Stimulated activated naive CD4-positive, alpha-beta T cell treated with Interleukin-2 at 50 U/mL for 16 hours (primary cell): ENCODE measurements at places on chromosomes 5 and 9.

- DNase-seq: no peak
These were observed 181.4 kb upstream of the MAP3K1 start for GRCh38 chr5:56633950-56634349.

- DNase-seq: no peak
These were observed 173.2 kb downstream of the GABRG2 start for GRCh38 chr5:162240734-162241133.

- no peak for DNase-seq
These were observed 47.4 kb downstream of the NDUFS4 start for GRCh38 chr5:53607886-53608285.

DNA sequence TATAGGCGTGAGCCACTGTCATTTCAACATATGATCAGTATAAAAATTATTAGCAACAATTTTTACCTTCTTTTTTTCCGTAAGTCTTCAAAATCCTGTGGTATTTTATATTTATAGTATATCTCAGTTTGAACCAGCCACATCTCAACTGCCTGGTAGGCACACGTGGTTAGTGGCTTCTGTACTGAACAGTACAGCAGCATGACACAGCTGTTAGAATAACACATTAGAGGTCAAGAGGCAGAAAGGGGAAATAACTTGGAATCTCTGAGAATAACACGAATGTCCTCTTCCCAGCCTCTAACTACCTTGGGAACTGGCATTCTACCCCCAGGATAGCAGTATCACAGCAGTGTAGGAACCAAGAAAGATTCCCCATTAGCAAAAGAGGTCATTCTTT is 108.5 kb upstream of the IQGAP2 start:
- DNase-seq: no peak

GRCh38 chr5:74304536-74304935 is 336.0 kb downstream of the ENC1 start:
- DNase-seq: no peak

GRCh38 chr9:72675586-72675985 is 154.2 kb downstream of the TMC1 start:
- DNase-seq: no peak

DNA sequence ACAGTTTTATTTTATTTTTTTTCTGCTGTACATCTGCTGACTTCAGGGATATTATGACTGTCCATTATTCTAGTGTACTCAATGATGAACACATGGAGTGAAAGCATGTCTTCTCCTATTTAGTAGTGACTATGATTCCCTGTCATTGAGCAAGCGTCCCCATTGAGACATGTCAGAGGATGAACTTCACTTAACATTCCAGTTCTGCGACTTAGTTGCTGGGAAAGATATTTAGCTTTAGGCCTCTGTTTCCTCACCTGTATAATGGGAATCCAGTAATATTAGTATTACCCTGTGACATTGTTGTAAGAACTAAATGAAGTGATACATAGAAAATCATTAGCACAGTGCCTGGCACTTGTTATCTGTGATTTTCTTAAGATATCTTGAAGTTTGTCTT is 144.8 kb upstream of the DHFR start:
- DNase-seq: no peak

DNA sequence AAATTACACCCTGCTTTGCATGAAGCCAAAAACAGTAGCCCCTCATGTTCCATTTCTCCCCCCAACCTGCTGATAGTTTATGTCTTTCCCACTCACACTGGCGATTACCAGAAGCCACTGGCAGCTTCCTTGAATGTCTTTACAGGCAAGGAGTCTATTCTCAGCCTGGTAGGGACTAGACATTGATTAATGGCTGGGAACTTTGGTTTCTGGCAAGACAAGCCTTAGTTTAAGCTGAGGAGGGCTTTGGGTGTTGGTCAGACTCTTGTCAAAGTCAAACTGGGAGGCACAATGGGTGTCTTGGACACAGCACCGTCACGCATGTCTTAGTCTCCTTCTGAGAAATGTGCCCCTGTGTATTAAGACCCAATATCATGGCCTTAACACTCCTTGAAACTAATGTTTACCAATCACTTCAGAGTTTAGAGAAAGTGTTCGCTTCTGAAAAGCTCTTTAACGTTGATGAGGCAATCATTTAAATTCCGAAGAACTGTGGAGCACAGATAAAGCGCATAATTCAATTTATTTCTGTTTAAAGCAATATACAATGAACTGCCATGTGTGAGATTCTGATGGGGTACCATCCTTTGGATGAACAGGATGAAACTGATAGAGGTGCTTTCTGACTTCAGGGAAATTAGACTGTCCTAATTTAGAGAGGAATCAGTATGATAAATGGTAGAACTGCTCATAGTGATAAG is 53.9 kb upstream of the CPEB4 start:
- DNase-seq: no peak
